ENCODE measurements at places on chromosomes 7 and 10.

DNA sequence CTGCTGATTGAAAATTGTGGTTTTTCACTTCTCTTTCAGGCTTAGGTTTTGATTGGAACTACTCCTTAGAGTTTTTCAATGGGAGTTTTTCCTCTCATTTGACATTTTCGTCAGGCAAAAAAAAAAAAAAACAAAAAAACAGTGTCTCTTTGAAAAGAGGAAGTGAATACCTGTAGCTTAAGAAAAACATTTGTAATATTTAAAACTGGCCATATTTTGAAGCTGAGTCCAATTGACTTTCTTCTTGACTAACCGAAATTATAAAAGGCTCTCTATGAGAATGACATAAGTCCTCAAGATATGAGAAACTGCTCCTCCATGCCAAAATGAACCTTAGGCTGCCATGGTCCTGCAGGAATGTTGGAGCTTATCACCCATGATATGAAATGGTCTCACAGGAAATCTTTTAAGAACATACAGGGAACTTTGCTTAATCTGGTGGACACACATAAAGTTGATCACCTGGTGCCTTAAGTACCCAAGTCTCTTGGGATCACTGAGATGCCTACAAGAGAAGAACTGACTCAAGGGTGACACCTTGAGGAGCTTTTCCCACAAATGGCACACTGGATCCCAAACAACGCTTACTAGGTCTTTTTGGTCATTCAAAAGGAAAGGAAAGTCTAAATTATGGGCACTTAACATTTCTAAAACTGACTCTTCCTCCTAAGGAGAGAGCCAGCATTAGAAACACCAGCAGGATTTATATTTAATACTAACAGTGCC, 263.4 kb downstream of the CDC14C start:
- DNase-seq, result no peak

DNA sequence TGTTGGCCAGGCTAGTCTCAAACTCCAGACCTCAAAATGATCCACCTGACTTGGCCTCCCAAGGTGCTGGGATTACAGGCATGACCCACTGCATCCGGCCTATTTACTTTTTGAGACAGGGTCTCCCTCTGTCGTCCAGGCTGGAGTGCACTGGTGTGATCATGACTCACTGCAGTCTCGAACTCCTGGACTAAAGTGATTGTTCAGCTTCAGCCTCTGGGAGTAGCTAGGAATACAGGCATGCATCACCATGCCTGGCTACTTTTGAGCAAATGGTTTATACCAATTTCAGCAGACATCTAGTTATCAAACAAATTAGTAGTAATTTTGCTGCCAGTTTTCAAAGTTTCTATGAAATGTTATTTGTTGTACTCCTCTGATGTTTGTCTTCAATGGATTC, 2.2 kb upstream of the WAC start:
- no peak for DNase-seq

GRCh38 chr10:97407211-97407951, 6.2 kb upstream of the RRP12 start:
- peak; percentile 86 for DNase-seq

DNA sequence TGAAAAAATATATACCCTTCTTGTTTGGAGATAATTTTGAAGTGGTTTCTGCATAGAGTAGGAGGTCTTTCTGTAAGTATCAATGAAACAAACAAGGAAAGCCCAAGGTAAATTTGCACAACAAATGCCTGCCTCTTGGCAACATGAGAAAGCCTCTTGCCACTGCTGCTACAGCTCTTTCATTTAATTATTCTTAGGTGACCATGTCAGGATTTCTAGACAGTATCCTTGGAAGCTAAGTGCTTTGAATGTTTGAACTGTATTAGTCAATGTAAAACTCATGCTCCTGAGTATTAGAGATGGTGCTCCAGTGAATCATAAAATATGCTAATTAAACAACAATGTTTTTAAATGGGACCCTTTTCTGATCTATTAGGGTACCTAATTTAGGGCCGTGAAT, 81.2 kb upstream of the ITGB1 start:
- DNase-seq, result no peak

- DNase-seq, result peak; percentile 53
These were observed 6.8 kb downstream of the CYP26A1 start for GRCh38 chr10:93080350-93081046.

DNA sequence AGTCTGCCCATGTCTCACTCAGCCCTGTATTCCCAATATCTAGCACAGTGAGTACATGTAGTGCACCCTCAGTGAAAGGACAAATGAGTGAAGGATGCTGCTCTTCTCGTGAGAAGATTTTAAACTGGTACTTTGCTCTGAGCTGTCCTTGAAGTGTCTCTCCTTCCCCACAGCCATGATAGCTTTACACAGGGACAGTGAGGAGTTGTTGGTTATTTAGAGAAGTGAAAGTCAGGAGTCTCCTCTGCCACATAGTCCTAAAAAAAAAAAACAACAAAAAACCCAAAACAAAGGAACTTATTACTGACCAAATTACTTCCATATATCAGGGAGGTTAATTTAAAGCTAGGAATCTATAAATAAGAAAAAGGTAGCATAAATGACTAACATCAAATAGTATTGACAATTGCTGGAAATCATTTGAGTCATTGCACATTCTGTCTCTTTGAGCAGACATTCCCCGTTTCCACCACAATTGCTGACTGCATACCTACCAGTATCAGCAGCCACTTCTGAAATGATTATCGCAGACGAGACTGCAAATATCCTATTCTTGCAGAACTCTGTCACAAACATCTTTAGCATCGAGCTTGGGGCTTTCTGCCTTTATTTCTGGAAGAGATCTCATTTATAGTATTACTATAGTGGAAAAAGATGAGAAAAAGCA, 202.1 kb downstream of the PTEN start:
- no peak for DNase-seq

DNA sequence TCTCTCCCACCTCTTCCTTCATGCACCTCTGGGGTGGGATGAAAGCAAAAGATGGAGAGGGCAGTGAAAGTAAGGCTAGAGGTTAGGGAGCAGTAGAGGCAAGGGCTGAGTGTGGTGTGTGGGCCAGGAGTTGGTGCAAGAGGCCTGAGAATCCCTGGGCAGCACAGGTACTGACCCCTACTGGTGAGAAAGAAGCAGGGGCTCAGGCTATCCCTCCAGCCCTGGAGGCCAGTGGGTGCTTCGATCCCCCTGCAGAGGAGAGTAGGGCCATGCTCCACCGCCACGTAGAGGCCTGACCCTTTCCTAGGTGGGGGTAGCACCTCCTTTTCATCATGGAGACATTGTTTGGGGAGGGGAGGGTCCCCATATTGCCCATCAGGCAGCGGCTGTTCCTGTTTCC, 9.8 kb downstream of the CDHR1 start:
- no peak for DNase-seq

DNA sequence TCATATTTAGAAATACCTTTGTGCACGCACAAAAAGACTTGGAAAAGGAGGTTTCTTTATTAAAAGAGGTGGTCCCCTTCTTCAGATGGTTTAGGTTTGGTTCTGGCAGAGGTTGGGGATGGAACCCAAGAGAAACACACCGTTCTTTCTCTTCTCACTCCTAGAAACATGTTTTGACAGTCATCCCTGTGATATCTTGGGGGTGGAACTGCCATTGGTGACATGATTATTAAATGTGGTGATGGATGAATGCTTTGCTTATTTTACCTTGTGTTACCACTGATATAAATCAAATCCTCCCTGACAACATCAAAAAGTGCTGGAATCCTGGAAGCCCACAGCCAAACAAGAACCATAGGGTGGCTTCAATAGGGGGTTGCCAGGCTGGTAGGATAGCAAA, 146.5 kb downstream of the CCDC3 start:
- DNase-seq, result no peak

- peak; percentile 73 for DNase-seq
These were observed 33.7 kb downstream of the NRBF2 start for GRCh38 chr10:63166742-63167258.

- DNase-seq, result peak; percentile 55
These were observed 5.4 kb downstream of the TFEC start for GRCh38 chr7:116024826-116025809.

DNA sequence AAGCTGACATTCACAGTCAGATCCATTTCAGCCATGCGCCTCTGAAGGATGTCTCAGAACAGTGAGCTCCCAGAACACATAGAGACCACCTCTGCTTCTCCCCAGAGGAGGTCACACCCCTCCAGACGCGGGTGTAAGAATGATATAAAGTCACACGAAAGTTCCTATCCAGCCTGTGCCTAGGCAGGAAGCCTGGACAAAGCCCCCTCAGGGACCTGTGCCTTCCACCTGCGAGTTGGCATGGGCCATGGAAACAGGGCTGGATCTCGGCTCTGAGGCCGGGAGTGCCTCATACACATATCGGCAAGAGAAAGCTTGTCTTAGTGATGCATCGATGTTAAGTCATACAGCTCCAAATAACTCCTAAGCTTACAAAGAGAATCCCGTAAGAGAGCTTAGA, 5.0 kb downstream of the VIPR2 start:
- DNase-seq, result no peak

DNA sequence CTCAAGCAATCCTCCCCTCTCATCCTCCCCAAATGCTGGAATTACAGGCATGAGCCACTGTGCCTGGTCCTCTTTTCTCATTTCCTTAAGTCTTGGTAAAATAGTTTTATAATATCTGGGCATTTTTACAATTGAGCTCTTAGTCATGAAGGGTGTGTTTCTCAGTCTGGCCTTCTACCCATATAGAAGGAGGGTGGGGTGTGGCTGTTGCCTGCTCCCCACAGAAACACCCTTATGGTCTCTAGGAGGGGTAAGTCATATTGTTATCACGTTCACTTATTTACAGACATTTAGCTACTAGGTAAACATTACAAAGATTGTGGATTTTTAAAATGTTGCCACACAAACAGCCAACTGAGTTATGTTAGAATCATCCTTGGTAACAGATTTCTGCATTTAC, 6.7 kb upstream of the OTUD1 start:
- peak; percentile 23 for DNase-seq

- no peak for DNase-seq
These were observed 82.7 kb downstream of the RPS24 start for GRCh38 chr10:78116361-78116760.

DNA sequence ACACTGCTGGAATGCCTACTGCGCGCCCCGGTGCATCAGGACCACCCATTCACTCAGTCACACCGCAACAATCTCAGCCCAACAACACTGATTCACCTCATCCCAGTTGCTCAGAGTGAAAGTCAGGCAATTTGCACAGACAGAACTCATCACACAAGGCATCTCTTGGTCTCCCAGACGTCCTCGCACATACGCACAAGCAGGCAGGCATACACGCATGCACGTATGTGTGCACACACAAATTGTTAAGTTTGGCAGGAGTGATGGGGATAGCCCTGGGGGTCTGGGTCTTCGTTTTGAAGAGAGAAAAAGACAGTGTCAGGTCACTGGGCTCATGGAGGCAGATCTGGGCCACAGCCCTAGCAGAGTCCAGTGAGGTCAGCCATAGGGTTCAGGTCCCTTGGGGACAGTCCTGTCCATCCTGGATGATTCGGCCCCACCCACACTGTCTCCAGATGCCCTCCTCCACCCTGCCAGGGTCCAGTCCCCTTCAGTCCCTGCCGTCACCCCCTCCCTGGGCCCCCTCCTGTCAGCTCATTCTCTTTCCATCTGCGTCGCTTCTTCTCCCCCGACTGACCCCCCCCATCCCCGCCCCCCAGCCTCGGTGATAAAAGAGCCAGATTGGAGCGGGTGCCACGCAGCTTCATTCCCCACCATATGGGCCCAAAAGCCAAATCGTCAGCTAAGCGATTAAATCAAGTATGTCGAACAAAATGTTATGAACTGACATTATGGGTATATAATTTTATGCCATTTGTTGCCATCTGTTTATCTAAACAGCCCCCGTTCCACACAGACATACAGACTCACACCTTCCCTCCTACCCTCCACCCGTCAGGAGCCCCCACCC, 48.5 kb upstream of the SLF2 start:
- no peak for DNase-seq

DNA sequence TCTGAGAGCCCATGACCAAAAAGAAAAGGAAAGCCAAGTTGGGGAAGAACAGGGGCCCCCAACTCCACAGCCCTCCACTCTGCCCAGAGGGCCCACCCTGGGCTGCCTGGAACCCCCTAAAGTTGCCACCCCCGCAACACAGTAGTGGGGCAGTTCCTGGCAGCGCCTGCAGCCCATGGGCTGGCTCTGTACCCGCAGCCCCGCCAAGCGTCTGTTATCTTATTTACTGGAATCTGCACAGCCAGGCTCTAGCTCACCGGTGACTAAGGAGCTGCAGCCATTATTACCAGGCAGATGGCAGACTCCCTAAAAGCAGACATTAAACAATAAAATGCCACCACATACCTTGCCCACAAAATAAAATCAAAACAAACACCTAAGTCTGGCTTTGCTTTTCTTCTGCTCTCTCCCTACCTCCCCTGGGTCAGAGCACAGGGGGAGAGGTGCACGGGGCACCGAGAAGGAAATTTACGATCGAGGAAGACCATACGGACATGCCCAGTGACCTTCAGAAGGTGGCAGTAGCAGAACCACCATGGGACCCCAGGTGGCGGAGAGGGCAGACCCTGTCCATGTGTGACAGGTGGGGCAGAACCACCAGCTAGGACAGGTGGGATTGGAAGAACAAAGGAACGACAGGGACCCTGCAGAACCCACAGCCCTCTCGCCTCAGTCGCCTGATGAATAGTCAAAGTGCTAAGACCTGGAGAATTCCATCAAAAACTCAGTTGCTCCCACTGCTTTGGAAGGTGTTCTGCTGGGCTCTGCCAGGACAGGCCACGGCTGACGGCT, 66.3 kb downstream of the PRKAG2 start:
- no peak for DNase-seq

DNA sequence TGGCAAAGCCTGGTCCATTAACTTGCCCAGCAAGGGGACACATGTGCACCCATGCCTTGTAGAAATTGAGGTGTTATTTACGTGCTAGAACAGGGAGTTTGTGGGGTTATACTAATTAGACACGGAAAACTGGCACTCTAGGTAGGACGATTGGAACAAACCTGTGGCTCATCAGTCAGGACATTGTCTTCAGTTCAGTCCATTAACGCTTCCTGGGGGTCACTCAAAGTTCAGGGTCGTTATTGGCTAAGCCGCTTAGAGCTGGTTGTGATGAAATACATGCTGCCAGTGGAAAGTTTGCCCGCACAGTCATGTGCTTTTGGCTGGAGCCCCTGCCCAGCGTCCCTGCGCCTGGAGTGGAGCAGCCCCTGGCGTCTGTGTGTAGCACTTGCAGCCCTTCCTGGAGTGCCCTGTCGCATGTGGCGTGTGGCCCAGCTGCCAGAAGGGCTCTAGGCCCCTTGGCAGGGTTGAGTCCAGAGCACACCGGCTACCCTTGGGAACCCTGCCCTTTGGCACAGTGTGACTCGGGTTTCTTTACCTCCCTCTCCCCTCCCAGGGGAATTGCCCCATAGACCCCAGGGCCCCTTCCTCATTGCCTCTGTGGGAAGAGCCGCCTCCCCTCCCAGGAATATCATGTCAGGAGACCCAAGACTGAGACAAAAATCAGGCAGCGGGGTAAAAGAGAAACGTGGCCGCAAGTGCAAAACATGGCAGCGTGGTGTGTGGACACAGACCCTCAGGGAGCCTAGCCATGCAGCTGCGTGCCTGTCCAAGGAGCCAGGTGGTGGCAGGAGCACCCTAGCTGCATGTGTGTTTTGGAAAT, 9.8 kb downstream of the ZNF775 start:
- no peak for DNase-seq

GRCh38 chr7:103714376-103714927, 268.4 kb upstream of the SLC26A5 start:
- DNase-seq, result no peak

Measured in HCEC 1CT (cell line).